Stimulated activated CD4-positive, alpha-beta T cell treated with anti-CD3 and anti-CD28 coated beads, Interleukin-1b, Interleukin-23, amount 100 ng/mL, for 24 hours (primary cell): ENCODE measurements at places on chromosomes 1 and 21.

DNA sequence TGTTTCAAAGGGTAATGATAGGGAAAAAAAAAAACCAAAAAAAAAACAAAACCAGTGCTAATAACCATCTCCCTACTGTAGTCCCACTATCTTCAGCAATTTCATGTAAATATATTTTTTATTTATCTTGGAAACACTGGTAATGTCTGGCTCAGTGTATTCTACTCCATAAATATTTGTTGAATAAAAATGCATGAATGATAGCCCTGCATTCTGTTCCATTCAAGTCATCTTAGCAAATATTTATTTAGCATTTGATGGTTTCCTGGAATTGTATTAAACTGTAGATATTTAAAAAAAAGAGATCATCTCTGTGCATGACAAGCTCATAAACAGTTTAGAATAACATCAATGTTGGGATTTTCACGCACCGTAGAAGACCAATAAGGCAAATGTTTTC lies 24.2 kb downstream of the IL23R start:
- no peak for DNase-seq

- DNase-seq: no peak
Measured at GRCh38 chr1:222772996-222773379, 36.0 kb downstream of the FAM177B start.

DNA sequence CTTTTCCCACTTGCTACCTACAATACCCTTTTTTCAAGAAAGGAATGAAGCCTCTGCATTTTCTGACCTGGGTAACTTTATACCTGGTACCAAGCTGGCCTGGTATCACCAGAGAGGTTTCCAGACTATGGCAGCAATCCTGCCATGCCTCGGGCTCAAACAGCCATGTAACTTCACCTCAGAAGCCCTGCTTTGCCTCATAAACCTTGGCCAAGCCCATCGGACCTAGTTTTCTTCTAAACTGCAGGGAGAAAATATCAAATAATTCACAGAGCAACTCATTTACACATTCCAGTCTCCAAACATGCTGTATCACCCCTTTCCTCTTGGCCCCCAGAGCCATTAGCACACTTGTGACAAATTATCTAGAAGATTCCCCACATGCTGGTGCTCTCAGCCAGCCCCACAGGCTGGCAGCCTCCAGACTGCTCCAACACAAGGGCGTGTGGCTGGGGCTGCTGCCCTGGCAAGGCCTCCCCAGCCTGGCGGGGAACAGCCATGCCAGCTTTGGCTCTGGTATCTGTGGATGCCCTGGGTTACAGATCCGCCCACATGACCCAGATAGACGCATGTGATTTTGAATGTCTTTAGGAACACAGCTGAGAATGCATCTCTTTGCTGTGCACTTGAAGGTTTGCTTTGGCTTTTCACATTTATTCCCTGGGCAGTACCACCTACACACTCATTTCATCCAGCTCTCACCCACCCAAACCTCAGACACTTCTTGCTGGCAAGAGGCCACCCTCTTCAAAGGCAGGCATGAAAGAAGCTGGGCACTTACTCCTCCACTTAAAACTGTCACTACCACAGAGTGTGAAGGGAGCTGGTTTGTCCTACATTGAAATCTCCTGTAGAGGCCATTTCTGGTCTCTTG lies 70.0 kb upstream of the BCAR3 start:
- DNase-seq: no peak

DNA sequence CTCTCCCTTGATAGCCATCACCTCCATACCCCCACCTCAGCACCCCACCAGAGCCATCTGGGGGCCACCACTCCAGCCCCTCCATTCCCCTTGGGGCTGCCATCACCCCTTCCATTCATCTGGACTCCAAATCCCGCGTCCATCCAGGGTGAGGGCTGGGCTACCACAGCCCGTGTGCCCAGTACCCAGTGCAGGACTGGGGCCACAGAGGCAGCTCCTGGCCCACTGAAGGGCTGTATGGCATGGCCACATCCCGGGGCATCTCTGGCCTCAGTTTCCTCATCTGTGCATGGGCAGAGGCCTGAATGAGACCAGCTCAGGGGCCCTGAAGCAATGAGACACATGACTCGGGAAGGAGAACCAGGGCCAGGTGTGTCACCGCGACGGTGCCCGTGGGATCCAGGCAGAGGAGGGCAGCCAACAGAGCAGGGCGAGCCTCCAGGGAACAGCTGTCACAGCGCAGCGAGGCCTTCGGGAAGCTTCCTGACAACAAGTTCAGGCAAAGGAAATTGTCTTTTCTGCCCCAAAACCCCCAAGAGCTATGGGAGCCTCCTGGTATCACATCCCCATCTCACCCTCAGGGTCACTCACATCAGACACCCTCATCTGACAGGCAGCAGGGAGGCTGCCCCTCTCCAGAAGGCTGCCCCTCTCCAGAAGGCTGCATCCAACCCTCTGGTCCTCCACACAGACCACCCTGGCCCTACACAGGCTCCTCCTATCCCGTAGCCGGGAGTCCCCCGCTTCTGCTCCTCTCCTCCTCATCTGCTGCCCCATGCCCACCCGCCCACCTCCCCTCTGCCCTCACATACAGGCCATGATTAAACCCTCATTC lies 76.3 kb downstream of the MEGF6 start:
- no peak for DNase-seq

DNA sequence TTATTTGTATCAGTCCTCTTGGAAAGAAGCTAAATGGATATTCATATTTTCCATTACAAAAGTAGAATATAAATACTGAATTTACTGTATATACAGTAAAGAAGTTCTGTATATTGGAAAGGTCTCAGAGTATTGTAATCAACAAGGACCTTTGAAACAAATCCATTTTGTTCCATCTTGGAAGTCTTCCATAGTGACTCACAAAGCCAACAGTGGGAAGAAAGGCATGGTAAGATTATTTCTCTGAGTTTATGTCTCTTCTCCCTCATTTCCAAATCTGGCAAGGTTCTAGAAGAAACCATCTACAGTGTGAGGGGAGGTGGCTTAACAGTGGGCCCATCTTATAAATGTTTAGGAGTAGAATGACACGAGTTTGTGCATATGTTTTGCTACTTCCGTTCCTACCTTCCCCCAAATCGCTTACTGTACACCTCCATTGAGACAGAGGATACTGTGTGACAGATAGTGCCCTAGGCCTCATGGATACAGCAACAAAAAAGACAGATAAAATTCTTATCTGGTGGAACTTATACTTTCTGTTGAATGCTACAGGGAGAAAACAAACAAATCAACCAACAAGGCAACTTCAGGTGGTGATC lies 22.1 kb upstream of the SSX2IP start:
- DNase-seq: no peak

GRCh38 chr1:234572966-234573365 lies 37.0 kb downstream of the IRF2BP2 start:
- no peak for DNase-seq

GRCh38 chr1:247646867-247647266 lies 32.7 kb downstream of the OR13G1 start:
- no peak for DNase-seq

GRCh38 chr1:22626237-22627157 lies 9.9 kb upstream of the C1QA start:
- no peak for DNase-seq

- no peak for DNase-seq
Measured at GRCh38 chr1:60129911-60130310, 56.3 kb upstream of the C1orf87 start.

DNA sequence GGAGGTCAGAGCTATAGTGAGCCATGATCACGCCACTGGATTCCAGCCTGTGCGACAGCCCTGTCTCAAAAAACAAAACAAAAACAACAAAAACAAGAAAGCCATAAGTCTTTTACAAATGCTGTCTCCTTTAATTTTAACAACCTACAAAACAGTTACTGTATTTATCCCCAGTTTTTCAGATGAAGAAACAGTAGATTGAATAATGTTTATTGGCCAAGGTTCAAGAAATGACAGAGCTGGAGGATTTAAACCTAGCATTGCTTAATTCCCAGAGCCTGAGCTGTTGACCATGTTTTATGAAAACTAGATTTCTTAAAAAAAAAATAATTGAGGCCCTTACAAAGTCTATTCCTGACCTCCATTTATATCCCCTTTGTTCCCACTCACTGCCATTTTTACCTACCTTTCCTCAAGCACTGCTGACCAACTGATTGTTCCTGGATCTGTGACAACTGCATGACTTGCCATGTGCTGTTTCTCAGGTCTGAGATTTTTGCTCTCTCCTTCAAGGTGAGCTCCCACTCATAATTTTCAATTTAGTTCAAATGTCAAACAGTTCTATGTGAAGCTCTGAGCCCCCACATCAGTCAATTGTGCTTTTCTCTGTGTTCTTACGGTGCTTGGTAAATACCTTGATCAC lies 140.8 kb downstream of the CHRM3 start:
- no peak for DNase-seq

- DNase-seq: no peak
Measured at GRCh38 chr1:157110003-157110402, 10.4 kb upstream of the ETV3L start.

DNA sequence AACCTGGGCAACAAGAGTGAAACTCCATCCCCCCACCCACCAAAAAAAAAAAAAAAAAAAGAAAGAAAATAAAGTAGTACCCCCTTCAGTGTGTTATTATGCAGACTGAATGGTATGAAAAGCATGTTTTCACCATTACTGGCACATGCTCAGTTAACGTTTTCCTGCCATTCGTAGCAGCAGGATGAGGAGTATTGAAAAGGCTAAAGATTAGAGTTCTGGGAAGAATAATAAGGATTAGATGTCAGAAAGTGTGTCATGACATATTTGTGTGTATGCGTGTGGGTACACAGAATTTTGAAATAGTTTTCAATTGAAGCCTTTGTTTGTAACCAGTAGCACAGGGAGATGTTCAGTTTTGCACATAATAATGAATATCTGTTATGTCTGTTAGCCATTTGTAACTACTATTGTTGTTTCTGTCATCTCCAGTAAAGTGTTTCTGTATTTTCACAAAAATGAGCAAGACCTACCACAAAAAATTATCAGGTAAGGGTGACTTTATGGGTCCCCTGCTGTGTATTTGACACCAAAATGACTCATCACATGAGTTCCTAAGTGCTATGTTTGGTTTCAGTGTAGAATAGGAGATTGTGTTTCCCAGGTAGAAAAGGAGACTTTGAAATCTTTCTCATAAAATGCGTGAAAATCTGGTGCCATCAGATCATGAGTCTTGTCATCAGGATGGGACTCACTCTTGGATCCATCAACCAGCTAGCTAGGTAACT lies 358.9 kb downstream of the DISC1 start:
- no peak for DNase-seq

GRCh38 chr1:213983493-213984386 lies 4.0 kb upstream of the PROX1 start:
- DNase-seq: no peak

DNA sequence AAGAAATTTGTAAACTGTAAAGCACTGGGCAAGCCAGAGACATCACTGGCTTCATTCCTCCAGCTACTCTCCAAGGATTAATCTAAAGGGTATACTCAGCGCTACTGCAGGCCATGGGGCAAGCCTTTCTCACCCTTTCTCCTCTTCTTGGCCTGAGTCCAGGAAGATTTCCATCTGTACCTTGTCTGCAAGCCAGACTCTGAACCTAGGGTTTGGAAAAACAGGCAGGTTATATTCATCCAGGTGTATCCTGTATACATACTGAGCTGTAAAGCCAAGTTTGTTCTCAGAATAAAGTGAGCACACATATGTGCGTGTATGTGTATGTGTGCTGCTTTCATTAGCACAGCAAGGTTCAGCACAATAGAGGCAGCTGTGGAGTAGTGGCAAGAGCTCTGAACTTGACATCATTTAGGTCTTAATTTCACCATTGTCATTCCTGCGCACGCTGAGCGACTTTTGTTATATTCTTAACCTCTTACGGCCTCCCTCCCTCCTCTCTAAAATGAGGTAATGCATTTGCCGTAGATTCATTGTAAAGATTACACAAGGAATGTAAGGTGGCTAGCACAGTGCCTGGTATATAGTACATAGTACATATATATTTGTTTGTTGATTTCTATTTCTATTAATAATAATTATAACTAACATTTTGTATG lies 128.1 kb upstream of the JUN start:
- DNase-seq: no peak
